Uterus (tissue), 4 donors: ENCODE measurements at places on chromosomes 11 and 22. TPM values are rescaled to one million over a fixed set of nuclear protein-coding genes. Genes with fewer than 3 reads are reported as not detected.
A peak's percentile ranks its signal among the peaks of the same experiment; 100 is the strongest.

DNA sequence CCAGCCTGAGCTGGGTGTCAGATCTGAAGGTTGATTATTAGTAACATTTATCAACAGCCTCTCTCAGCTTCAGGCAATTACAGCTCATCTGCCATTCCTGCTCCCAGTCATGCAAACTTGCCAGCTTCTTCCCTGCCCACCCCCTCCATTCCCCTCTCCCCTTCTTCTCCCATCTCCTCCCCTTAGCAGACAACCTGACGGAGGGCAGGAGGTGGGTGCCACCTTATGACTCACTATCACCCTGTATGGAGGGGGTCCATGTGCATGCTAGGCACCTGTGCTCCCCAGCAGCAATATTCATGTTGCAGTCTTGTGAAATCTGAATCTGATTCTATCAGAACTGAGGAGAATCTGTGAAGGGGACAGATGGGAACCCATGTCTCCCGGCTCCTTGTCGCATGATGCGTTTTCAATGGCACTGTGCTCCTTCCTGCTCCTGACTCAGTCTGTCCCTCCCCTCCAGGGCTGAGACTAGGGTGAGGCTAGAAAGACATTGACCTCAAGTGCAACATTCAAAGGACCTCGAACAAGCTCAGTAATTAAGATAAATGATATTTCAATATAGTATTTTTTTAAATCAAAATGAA lies 46.3 kb upstream of the TUB start:
- H3K4me3 ChIP-seq: no peak overlapping the region
- H3K4me1 ChIP-seq: no peaks in the 10 kb centered on the region
- peak overlapping the region; percentile 74 for H3K27ac ChIP-seq
- no peaks in the 10 kb centered on the region for H3K27me3 ChIP-seq
- DNase-seq: no peak

DNA sequence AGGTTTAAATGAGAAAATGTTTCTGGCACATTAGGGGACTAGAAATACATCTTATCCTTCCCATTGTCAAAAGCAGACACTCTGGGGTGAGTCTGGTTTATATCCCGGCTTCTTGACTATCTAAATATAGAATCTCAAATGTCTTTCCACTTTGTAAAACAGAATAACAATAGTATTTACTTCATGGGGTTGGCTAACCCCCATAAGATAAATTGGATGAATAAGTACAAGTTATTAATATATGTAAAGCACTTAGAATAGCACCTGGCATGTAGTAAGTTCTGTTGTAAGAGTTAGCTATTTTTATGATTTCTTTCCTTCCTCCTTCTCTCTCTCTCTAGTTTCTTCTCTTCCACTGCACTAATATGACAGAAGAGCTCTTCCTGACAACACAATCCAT lies 499.1 kb downstream of the INSC start:
- no peaks in the 10 kb centered on the region for H3K36me3 ChIP-seq
- DNase-seq: no peak
- no peaks in the 10 kb centered on the region for H3K27me3 ChIP-seq
- H3K4me3 ChIP-seq: no peak overlapping the region
- no peak overlapping the region for H3K27ac ChIP-seq

DNA sequence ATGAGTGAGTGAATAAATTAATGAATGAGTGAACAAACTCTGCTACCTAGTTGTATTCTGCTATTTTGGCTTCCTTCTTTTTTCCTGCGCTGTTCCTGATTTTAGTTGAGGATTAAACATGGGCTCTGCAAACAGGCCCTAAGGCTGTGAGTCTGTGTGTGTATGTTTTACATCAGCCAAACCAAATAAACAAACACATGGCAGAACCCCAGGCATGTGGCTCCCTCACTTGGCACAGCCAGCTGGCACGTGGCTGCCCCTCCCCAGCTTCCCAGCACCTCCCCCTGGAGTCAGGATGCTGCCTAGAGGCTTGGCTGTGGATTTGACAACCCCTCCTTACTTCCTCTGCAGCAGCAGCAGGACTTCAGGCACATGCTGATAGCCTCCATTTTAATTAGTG lies 593.2 kb downstream of the INSC start:
- H3K36me3 ChIP-seq: no peaks in the 10 kb centered on the region
- DNase-seq: no peak
- H3K27me3 ChIP-seq: no peaks in the 10 kb centered on the region
- H3K4me1 ChIP-seq: no peaks in the 10 kb centered on the region
- H3K4me3 ChIP-seq: no peak overlapping the region

GRCh38 chr11:134041791-134042696 lies 26.8 kb upstream of the JAM3 start:
- no peak overlapping the region for H3K4me3 ChIP-seq
- DNase-seq: no peak
- no peaks in the 10 kb centered on the region for H3K27me3 ChIP-seq
- H3K36me3 ChIP-seq: no peaks in the 10 kb centered on the region
- H3K4me1 ChIP-seq: peaks cover 16% of the 10 kb centered on the region
- peak overlapping the region; percentile 84 for H3K27ac ChIP-seq

The GUCY1A2 gene
- 98.0 TPM for total RNA-seq

DNA sequence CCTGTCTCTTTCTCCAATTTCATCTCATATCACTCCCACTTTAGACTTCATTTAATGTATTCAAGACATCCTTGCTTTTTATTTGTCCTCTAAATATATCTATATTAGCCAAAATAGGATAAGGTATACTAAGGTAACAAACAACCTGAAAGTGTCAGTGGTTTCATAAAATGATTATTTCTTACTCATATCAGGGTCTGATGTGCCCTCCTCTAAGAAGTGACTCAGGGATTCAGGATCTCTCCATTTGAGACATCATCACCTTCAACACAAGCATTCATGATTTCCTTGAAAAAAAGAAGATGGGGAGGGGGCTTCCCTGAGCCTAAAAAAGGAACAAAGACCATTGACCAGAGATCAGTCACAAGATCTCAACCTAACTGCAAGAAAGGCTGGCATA lies 131.4 kb upstream of the POU2AF2 start:
- H3K27me3 ChIP-seq: no peaks in the 10 kb centered on the region
- DNase-seq: no peak
- H3K4me1 ChIP-seq: no peaks in the 10 kb centered on the region
- H3K27ac ChIP-seq: no peak overlapping the region
- H3K36me3 ChIP-seq: no peaks in the 10 kb centered on the region
- H3K4me3 ChIP-seq: no peak overlapping the region

The ANGPTL5 gene
- 0.24 TPM for total RNA-seq

The SCN3B gene
- total RNA-seq: 2.8 TPM

The NFAM1 gene
- 1.1 TPM for total RNA-seq

- DNase-seq: no peak
- no peaks in the 10 kb centered on the region for H3K27me3 ChIP-seq
- H3K4me3 ChIP-seq: no peak overlapping the region
- H3K4me1 ChIP-seq: no peaks in the 10 kb centered on the region
- no peaks in the 10 kb centered on the region for H3K36me3 ChIP-seq
Measured at GRCh38 chr11:27497284-27497866, 9.2 kb downstream of the LIN7C start.

The MGAT3 gene
- not detected for total RNA-seq

DNA sequence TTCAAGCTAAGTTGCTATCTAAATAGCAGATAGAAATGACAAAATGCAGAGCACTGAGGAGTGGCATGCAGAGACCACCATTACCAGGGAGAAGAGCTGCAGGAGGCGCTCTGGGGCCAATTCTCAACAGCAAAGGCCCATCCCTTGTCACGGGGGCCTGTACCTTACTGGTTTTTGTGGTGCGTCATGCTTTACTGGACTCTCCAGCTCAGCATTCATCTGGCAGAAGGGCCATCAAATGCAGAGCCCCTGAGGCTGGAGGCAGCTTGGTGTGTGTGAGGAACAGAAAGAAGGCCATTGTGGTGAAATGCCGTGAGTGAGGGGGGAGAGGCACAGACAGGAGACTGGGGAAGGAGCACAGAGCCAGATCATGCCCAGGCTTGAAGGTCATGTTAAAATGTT lies 56.5 kb upstream of the NAV2 start:
- H3K36me3 ChIP-seq: no peaks in the 10 kb centered on the region
- no peak overlapping the region for H3K27ac ChIP-seq
- H3K27me3 ChIP-seq: no peaks in the 10 kb centered on the region
- H3K4me3 ChIP-seq: no peak overlapping the region
- DNase-seq: no peak
- no peaks in the 10 kb centered on the region for H3K4me1 ChIP-seq

The HOATZ gene
- total RNA-seq: 0.88 TPM
